ENCODE measurements at places on chromosomes 13 and 19.

GRCh38 chr13:76991432-76991795, 467 bp upstream of the CLN5 start:
- peak; percentile 89 for DNase-seq

DNA sequence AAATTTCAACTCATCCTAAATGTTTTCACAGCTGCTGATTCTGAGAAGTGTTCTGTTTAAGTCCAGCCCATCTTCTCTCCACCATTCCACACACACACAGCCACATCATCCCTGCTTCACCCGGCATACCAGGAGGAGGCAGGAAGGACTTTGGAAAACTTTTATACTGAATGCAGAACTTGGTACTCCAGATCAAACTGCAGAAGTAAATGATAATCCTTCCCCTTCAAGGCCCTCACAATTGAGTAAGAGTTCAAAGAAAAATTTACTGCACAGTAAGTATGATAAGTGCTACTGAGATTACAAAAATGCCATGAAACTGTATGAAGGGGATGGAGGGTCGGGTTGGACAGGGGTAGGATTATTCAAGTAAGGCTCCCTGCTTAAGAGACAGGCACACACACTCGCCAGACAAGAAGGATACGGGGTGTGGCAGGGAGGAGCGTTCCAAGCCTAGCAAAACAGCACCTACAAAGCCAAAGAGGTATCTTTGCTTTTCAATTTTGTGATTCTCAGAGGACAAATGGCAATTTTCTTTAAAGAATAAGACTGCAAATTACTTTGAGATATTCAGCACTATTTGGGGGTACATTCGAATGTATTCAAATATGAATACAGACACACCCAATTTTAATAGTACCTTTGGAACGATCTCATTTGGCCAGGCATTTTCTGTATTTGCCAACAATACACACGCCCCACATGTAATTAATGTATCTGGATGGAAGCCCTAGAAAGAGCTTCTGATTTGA, 2.5 kb downstream of the USP12 start:
- no peak for DNase-seq

DNA sequence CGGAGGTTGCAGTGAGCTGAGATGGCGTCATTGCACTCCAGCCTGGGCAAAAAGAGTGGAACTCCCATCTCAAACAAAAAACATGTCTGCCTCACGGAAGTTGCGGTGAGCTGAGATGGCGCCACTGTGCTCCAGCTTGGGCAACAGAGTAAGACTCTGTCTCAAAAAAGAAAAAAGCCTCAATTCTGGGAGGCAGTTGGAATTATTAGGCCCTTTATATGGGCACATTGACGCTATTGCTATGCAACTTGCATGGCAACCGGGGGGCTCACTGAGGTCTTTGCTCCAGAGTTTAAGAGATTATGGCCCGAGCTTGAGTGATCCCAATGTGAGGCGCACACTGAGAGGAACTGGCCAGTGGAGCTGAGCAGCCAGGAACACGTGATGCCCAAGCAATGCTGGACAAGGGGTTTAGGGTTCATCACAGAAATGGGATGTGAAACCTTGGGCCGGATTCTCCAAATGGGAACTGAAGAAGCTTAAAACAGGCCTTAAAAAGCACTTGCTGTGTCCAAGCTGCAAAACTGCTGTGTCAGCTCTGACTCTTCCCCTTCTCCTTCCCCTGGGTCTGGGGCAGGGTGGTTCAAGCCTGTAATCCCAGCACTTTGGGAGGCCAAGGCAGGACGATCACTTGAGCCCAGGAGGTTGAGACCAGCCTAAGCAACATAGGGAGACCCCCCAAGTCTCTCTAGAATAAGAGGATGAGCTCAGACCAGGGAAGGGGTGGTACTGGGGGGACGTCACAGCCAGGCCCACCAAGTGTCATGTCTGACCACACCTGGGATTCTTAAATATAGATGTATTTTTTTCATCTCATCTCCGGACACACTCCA, 2.5 kb downstream of the FTL start:
- DNase-seq, result peak; percentile 37

- no peak for DNase-seq
Measured at GRCh38 chr13:46834657-46835056, 37.7 kb upstream of the ESD start.

- peak; percentile 42 for DNase-seq
Measured at GRCh38 chr19:32498648-32499200, 82.3 kb upstream of the PDCD5 start.

DNA sequence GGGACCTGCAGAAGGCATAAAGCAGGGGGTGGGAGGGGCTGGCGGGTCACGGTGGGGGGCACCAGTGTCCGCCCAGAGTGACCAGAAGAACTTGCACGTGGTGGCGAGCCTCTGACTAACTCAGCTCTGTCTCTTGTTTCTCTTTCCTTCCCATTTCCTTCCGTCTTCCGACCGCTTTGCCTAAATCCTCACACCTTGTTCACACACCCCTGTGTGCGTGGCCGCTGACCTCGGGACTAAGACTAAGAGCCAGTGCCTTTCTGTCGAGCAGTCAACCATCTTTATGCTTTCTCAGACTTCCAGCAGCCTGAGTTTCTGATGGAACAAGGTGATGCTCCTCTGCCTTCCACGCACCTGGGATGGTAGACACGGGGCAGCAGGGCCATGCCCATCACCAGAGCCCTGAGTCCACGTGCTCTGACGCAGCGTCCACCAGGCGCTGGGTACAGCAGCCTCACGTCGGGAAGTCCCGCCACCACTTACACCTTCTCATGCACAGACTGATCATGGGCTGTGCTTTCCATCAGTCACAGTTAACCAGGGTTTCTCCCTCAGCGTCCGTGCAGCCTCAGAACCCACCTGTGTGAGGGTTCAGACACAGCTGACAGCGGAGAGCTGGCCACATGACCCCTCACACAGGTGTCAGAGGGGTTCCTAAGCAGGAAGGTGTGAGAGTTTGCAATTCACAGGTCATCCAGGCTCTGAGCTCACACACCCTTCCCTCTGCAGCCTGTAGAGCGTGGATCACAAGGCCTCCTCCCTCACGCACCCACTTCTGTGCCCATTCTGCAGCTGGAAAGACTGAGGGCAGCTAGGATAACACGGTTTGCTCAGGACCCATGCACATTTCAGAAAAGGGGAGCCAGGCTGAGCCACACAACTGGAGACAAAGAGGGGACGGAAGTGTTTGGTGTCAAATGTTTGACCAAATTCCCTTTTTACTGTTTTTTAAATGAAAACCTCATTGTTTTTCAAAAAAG, 90.7 kb upstream of the MCF2L start:
- DNase-seq, result no peak

DNA sequence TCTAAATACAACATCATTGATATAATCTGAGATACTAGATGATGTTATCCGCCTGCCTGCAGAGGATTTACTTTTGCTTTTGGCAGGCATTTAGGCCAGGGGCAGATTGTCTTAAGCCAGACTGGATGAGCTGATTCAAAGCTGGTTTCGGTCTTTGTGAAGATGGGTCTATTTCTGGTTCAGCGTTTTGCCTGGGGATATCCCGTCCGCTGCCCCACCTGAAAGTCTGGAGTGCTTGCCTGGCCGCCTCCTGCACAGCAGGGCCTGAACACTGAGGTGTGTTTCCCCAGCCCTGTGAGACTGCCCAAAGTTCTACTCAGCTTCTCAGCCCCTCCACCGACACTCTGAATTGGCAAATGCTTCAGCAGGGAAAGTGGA, 149.7 kb downstream of the KATNAL1 start:
- DNase-seq, result peak; percentile 8

DNA sequence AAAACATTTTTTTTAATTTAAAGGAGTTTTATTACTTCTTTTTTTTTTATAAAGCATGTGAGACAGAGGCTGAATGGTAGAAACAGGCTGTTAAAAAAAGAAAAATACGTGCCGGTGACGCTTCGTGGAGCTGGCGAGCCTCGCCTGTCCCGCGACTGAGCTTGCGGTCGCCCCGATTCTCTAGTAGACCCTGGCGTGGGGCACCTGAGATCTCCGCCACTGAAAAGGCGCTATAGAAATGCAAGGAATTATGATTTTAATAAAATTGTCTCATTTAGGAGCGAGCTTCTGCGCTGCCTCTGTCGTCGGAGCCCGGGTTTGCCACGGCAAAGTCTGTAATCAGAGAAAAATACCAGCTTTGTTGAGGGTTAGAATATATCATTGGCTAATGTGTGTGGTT, 18.4 kb downstream of the NFIX start:
- DNase-seq, result no peak

Data from CD4-positive, alpha-beta T cell treated with Interleukin-10 for 1 hour (primary cell).